ENCODE measurements at places on chromosomes 4 and X. TPM values are rescaled to one million over a fixed set of nuclear protein-coding genes. Genes with fewer than 3 reads are reported as not detected.

DNA sequence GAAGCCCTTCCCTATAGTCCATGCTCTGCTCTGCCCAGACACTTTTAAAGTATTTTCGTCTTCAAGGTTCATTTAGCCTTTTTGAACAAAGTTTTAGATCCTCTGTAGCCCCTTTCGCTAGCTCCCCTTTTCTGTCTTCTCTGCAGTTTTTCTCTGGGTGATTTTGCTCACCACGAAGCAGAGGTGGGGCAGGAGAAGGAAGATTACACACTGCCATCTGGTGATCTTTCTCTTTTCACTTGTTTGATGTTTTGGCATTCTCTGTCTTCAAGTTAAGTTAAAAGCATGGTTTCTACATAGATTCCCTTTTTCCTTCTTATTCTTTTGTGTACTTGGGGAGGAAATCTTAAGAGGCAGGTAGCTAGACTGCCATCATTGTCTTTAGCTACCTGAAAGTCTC, 43.9 kb downstream of the CC2D2A start:
- H3K36me3 ChIP-seq, result no peaks in the 10 kb centered on the region
- H3K27me3 ChIP-seq, result no peaks in the 10 kb centered on the region
- no peaks in the 10 kb centered on the region for H3K4me1 ChIP-seq
- H3K4me3 ChIP-seq, result no peak overlapping the region
- no peak for DNase-seq

GRCh38 chr4:149076401-149076800, 634.2 kb upstream of the NR3C2 start:
- H3K27ac ChIP-seq, result no peak overlapping the region
- H3K4me1 ChIP-seq, result no peaks in the 10 kb centered on the region
- H3K36me3 ChIP-seq, result no peaks in the 10 kb centered on the region

GRCh38 chr4:188078116-188078515, 31.3 kb downstream of the TRIML2 start:
- H3K4me3 ChIP-seq, result no peak overlapping the region
- H3K27me3 ChIP-seq, result no peaks in the 10 kb centered on the region
- no peak overlapping the region for H3K27ac ChIP-seq
- DNase-seq, result no peak

DNA sequence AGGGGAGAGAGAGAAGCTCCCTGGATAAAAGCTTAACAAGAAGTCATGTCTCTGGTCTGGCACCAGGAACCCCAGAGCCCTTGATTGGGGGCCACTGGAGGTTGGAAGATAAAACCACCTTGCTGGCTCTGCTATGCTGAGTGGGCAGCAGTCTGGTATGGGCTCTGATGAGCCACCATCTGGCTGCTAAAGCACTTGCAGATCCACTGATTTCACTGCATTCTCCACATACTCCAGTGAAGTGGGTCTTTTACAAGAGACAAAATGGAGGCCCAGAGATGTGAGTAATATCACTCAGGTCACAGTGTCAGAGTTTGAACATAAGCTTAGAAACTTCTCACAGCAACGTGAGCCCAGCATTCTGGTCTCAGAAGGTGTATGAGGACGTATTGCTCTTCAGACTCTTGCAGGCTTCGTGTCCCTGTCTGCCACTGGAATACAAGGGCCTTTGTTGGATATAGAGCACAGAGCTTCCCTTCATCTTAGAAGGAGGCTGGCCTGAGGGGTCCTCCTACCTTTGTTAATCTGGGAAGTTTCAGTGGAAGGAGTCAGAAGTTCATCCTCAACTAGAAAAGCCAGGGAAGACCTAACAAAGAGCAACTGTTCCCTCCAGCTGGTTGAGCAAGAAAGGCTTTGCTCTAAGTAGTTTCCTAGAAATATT, 11.8 kb downstream of the CLDN2 start:
- H3K27ac ChIP-seq, result no peak overlapping the region
- DNase-seq, result no peak
- no peak overlapping the region for H3K4me3 ChIP-seq
- H3K27me3 ChIP-seq, result no peaks in the 10 kb centered on the region

DNA sequence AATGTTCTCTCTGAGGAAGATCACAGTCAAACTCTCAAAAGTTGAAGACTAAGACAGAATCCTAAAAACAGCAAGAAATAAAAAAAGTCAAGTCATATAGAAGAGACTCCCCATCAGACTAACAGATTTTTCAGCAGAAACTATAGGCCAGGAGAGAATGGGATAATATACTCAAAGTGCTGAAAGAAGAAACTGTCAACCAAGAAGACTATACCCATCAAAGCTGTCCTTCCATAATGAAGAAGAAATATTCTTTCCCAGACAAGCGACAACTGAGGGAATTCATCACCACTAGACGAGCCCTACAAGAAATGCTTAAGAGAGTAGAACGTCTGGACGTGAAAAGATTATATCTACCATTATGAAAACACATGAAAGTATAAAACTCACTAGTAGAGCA, 22.0 kb downstream of the TLR6 start:
- no peaks in the 10 kb centered on the region for H3K27me3 ChIP-seq
- peaks cover 18% of the 10 kb centered on the region for H3K4me1 ChIP-seq
- DNase-seq, result no peak

DNA sequence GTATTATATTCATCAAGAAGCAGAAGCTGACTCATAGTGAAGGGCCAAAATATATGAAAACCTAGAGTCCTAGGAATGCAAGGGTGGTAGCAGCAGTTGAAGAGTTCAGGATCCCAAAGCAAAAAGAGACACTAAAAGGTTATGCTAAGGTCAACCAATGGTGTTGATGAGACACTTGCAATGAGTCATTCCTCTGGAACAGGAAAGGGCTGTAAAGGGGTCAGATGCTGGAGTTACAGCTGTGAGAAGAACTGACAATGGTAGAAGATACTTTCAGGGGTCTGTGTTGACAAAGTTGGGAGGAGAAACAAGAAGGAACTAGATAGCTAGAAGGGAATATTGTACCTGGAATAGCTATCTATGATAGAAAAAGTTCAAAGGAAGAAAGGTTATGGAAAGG, 47.5 kb downstream of the ZGRF1 start:
- DNase-seq, result no peak
- H3K36me3 ChIP-seq, result no peaks in the 10 kb centered on the region
- H3K27ac ChIP-seq, result no peak overlapping the region

- H3K27me3 ChIP-seq, result no peaks in the 10 kb centered on the region
- H3K4me3 ChIP-seq, result no peak overlapping the region
- H3K4me1 ChIP-seq, result peaks cover 19% of the 10 kb centered on the region
- no peaks in the 10 kb centered on the region for H3K36me3 ChIP-seq
- no peak for DNase-seq
- no peak overlapping the region for H3K27ac ChIP-seq
Observed at GRCh38 chr4:2768921-2769336, 12.8 kb upstream of the TNIP2 start.

- no peak overlapping the region for H3K27ac ChIP-seq
- DNase-seq, result peak; percentile 42
- peaks cover 5% of the 10 kb centered on the region for H3K4me1 ChIP-seq
- peaks cover 18% of the 10 kb centered on the region for H3K36me3 ChIP-seq
- no peaks in the 10 kb centered on the region for H3K27me3 ChIP-seq
Observed at GRCh38 chr4:88659055-88659889, 38.4 kb downstream of the NAP1L5 start.

The CHST7 gene
- 11.4 TPM for total RNA-seq
